ENCODE measurements at places on chromosomes 16 and 17. TPM values are rescaled to one million over a fixed set of nuclear protein-coding genes. Genes with fewer than 3 reads are reported as not detected.
A peak's percentile ranks its signal among the peaks of the same experiment; 100 is the strongest.

NTN1 gene
- 0.43 TPM for total RNA-seq

CDIPT gene
- 71.2 TPM for total RNA-seq

LDHD gene
- 0.09 TPM for total RNA-seq

KRT20 gene
- not detected for total RNA-seq

CCL16 gene
- not detected for total RNA-seq

TEKT1 gene
- not detected for total RNA-seq

PLEKHG4 gene
- 43.8 TPM for total RNA-seq

ITGAX gene
- 45.9 TPM for total RNA-seq

GRCh38 chr17:29567304-29567553, 392 bp upstream of the ABHD15 start:
- DNase-seq = no peak

DNA sequence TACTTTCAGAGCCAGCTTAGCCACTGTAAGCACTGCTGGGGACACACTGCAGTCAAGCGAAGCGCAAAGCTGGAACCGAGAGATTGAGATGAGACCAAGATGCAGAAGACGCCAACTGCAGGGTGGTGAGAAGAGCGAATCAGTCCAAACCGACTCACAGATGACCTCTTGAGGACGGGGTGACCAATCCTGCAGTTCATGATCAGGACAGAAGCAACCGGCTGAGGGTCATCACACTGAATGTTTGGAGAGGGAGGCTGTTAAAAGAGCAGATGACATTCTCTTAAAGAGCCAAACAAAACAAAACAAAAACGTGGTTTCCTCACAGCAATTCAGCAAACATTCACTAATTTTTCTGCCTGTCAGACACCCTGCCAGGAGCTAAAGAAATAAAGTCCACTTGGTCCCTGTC, 8.5 kb downstream of the HASPIN start:
- DNase-seq = no peak

GRCh38 chr16:77064037-77064436, 127.0 kb upstream of the MON1B start:
- no peak for DNase-seq

DNA sequence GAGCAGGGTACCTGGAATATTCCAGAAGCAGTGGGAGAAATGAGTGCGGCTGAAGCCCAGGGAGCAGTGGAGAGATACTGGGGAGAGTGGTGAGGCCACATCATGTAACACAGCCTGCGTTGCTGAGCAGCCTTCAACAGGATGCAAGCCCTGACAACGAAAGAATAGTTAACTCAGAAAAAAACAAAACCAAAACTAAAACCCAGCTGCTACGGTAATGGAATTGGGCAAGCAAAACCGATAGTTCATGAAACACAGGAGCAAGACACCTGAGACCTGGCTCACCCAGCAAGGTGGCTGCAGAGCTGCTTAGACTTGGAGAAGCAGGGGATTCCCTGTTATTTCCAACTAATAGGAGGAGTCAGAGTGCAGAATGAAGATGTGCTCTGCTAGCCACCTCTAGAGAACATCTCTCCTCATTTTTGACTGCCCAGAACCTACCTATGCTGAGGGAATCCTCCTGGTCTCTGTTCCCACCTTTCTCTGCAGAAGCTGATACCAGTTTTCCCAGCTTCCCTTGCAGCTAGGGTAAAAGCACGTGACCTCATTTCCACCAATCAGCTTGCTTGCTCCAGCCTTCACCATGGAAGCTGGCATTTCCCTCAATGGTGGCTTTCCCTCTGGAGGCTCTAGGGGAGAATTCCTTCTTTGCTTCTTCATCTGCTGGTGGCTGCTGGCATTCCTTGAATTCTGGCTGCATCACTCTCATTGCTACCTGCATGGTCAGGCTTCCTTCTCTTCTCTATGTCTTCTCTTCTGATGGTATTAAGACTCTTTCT, 59.4 kb upstream of the XYLT1 start:
- peak; percentile 84 for DNase-seq

GRCh38 chr16:59148056-59148768, 414.1 kb upstream of the GOT2 start:
- no peak for DNase-seq

- peak; percentile 89 for DNase-seq
These were observed 155.6 kb upstream of the PLCG2 start for GRCh38 chr16:81623365-81624102.
